ENCODE measurements at places on chromosomes 5 and 9.

DNA sequence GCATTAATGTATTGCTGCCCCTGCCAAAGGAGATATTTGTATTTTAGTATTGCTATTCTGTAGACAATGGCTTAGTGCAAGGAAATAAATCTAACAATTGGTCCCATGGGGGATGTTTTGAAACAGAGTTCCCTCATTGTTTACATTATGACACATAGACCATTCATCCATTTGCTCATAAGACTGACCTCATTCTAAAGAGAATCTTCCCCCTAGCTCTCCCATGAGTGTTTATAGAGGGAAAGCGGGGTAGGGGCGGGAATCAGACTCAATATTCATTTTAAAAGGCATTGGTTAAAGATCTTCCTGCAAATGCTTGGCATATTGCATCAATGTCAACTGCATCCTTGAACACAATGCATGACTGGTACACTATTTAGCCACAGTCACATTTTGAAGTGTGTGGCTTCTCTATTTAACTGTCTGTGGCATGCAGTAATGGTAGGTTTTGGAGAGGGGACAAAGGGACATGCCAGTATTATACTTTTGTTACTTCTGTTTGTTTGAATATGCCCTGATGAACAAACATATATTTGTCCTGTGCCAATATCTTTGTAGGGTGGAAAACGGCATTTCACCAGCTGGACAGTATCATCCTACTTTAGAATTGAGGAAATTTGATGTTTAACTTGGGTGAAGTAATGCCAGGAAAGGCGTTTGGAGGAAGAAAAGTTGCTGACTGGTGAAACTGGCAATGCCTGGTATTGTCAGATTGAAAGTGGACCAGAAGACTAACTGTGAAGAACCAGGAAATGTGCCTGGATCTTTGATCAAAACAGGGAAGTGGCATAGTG is 84.1 kb upstream of the MEGF10 start:
- DNase-seq = no peak

- DNase-seq = no peak
These were observed 1.8 kb downstream of the FAM163B start for GRCh38 chr9:133607381-133607780.

DNA sequence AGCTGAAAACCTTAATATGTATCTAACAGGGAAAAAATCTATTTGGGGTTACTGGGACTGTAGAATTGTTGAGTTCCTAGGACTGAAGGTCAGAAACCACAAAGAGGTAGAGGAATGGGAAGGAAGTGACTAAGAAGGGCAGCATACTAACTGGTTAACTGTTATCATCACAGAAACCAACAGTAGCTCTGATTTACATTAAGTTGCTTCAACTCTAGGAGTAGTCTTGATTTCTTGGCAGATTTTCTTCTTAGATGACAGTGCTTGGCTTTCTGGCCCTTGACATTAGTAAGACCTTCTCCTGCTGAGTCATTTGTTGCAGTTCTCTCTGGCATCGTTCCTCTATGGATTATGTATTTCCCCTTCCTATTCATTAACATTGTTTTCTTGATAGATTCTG is 116.1 kb upstream of the RASA1 start:
- DNase-seq = no peak

DNA sequence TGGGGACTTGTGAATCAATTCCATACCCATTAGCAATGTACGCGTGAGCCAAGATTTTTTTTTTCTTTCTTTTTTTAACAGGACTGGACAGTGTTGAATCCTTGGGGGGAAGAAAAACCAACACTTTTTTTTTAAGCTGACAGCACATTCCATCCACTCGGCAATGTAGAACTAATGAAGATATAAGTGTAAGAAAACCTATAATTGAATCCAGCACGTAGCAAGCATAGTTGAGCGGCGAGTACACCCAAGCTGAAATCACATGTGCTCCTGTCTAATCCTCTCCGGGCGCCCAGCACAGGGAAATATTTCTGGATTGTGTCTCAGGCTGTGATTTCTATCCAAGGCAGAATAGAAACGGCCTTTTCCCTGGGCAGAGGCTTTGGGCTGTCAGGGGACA is 118.2 kb downstream of the BOD1 start:
- no peak for DNase-seq

- no peak for DNase-seq
These were observed 176.6 kb downstream of the DMRTA1 start for GRCh38 chr9:22623236-22623635.

DNA sequence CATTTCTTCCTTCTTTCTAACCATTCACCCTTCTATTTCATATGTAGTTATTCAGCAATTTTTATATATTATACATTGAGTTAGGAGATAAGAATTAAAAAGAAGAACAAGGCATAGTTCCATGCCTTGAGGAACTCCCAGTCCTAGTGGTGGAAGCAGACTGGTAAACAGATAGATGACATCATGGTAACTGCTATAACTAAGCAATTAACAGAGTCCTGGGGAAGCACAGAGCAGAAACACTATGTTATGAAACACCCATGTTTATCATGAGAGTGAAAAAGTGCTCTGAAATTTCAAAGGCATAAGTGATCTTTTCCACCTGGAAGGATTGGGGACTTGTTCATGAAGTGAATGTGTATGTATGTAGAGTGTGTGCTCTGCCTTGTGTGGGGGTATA is 14.6 kb downstream of the PAPPA start:
- DNase-seq = no peak

Data from effector CD8-positive, alpha-beta T cell (primary cell).